ENCODE measurements at places on chromosomes 12 and 14. TPM values are rescaled to one million over a fixed set of nuclear protein-coding genes. Genes with fewer than 3 reads are reported as not detected.
A peak's percentile ranks its signal among the peaks of the same experiment; 100 is the strongest.

DTX1 gene
- total RNA-seq, result 9.0 TPM

SDS gene
- not detected for total RNA-seq

SLC5A8 gene
- total RNA-seq, result 1.7 TPM

HOXC4 gene
- 3.6 TPM for total RNA-seq

ASIC1 gene
- total RNA-seq, result 4.0 TPM

DNA sequence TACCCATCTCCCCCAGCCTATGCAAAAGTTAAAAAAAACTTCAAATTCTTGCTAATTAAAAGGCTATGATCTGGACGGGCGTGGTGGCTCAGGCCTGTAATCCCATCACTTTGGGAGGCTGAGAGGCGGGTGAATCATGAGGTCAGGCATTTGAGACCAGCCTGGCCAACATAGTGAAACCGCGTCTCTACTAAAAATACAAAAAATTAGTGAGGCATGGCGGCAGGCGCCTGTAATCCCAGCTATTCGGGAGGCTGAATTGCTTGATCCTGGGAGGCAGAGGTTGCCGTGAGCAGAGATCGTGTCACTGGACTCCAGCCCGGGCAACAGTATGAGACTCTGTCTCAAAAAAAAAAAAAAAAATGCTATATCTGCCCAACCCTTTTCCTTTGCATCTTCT is 925.4 kb downstream of the GALC start:
- no peak for DNase-seq

- no peak for DNase-seq
Measured at GRCh38 chr12:82479511-82479910, 121.2 kb downstream of the METTL25 start.

DNA sequence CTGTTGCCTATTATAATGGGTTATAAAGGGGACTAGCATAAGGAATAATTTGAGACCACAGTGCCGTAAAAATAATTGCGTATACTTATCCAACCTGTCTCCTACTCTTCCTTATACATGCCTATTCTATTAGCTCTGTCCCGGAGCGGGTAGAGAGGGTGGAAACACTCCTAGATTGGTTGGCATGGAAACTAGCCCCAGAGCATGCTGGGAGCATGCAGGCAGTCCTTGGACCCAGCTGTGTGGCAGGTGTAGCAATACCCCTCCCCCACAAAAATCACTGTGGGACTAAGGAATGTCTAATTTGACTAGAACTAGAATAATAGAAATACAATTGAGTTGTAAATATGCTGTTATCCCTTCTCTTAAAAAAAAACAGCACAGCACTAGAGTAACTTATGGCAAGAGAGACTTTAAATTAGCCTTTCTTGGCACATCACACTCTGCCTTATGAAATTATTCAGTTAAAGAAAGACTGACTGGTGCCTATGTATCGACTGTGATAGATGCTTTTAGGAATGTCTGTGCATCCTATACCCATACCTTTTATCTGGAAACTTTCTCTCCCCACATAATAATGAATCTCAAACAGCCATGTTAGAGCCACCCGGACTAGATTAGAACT is 244.0 kb upstream of the DAAM1 start:
- DNase-seq, result no peak

GRCh38 chr12:98653866-98654493 is 8.9 kb downstream of the APAF1 start:
- peak; percentile 45 for DNase-seq

GRCh38 chr14:96098309-96098998 is 59.3 kb downstream of the C14orf132 start:
- DNase-seq, result no peak

GRCh38 chr12:51247523-51248206 is 9.0 kb downstream of the DAZAP2 start:
- DNase-seq, result no peak

DNA sequence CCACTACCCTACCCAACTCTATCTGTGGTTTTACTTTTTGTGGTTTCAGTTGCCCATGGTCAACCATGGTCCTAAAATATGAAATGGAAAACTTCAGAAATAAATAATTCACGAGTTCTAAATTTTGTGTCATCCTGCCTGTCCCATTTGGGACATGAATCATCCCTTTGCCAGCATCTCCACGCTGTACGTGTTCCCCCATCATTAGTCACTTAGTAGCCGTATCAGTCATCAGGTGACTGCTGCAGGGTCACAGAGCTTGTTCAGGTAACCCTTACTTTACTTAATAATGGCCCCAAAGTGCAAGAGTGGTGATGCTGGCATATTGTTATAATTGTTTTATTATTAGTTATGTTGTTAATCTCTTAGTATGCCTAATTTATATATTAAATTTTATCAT is 209.9 kb downstream of the ITPR2 start:
- DNase-seq, result no peak

- DNase-seq, result no peak
Measured at GRCh38 chr12:47165934-47166333, 86.2 kb upstream of the AMIGO2 start.

- DNase-seq, result no peak
Measured at GRCh38 chr12:5742258-5742657, 202.8 kb downstream of the ANO2 start.

- no peak for DNase-seq
Measured at GRCh38 chr12:22477894-22478287, 66.5 kb downstream of the C2CD5 start.

DNA sequence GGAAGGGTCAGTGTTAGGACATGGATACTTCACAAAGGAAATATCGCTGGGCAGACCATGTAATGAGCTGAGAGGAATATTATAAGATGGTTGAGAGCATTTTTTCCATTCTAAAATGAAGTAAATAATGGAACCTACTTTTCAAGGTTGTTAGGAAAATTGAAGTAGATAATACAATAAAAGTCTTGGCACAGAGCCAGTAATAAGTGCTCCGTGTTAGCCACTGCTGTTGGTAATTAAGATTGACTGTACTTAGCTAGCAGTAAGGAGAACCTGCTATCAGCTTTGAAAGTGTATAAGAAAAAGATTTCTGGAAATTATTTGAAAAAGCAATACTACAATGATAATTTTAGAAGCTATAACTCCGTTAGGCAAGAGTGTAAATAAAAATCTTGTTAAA is 77.6 kb downstream of the SCAF11 start:
- DNase-seq, result no peak

- DNase-seq, result no peak
Measured at GRCh38 chr12:61397668-61398067, 862.5 kb upstream of the USP15 start.

DNA sequence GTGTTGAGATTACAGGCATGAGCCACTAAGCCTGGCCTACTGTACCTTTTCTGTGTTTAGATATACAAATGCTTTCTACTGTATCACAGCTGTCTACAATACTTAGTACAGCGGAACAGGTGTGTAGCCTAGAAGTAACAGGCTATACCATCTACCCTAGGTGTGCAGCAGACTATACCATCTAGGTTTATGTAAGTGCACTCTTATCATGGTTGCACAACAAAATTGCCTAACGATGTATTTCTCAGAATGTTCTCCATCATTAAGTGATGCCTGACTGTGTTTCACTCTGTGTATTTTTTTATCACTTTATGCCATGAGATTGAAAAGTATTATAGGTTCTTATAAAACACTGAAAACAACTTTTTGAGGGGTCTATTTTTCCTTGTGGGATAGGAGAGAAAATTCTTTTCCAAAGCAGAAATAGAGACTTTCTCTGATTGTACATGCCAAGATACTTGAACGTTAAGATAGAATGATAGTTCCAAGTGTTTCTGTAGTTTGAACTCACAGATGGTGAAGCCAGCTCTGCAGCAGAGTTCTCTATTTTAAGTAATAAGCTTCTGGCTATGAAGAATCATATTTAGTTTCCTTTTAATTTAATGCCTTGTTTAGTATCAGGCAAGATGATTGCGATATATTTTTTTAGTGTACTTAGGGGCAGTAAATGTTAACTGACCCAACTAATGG is 17.0 kb downstream of the TMPRSS12 start:
- DNase-seq, result no peak

GRCh38 chr12:51729331-51729730 is 119.2 kb downstream of the FIGNL2 start:
- no peak for DNase-seq

DNA sequence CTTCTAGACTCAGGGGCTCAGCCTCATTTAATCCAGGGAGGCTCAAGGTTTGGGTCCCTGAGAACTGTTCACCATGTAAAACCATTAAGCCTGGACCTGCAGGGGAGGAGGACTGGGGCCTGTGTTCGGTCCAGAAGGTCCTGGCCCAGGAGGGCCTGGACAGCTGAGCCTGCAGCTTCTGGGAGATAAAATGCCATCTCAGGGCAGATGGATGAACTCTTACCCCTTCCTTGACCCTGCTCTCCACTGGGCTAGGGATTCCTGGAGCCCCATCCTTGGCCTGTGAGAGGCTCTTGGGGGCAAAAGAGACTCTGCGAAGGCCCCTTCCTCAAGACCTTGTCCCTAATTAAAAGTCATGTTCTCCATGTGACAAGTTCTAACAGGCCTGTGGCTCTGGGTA is 51.2 kb downstream of the PRMT8 start:
- DNase-seq, result no peak

DNA sequence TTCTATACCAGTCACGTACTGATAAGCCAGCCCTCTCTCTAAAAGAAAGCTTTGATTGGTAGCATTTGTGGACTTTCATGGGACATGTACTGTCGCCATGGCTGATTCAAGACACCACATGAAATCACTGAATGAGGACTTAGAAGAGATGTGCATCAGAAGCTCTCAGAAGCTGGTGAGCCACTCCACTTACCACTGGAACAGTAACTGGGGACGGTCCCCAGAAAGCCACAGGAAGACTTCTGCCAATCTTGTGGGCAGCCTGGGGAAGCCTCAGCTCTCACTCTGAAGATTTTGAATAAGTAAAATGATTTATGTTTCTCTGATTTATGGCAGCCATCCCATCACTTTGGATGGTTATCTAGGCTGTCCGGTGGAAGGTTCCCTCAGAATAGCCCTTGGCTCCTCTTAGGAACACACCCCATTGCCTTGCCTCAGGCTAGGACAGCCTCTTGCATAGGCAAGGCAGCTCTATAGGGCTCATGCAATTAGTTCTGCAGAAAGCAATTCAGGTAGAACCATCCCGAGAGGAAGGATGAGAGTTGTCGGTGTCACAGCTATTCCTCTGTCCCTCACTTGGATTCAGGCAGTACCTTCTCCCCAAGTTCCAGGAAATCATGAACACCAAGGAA is 9.8 kb downstream of the DHRS1 start:
- DNase-seq, result no peak

- no peak for DNase-seq
Measured at GRCh38 chr14:69500096-69500495, 15.6 kb downstream of the PLEKHD1 start.

- DNase-seq, result no peak
Measured at GRCh38 chr12:115213118-115213517, 529.1 kb upstream of the TBX3 start.

DNA sequence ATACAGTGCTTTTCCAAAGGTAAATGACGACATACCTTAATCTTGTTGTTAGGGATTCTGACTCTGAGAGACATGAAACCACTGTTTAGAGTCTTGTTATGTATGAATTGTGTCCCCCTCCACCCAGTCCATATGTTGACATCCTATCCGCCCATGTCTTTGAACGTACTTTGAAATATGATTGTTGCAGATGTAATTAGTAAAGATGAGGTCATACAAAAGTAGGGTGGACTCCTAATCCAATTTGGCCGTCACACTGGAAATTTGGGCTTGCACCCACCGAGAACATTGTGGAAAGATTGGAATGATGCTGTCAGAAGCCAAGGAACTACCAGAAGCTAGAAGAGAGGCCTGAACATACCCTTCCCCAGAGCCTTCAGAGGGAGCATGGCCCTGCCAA is 62.2 kb downstream of the RGS6 start:
- DNase-seq, result no peak

DNA sequence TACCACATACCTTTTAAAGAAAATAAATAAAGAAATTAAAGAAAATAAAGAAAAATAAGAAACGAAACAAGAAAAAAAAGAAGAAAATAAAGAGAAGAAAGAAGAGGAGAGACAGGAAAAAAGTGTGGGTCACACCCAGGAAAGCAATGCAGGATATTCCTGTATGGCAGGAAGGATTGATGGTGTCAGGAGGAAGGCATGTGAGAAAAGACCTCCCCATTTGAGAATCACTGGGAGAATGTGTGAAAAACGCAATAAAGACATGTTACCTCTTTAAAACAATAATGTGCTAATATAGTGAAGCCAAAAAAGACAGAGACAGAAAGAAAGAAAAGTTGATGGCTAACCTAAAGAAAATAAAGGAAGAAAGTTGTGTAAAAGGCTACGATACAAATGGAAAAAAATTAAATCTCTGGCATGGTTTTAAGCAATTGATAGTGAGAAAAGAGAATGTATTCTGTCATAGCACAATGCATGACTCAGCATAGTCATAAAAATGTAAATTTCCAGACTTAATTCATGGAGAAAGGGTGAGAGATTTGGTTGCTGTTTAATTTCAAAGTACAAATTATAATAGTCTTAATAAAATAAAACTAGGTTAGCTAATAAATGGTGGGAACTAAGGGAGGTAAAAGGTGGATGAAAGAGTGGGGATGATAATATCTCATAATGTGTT is 24.3 kb upstream of the FOXG1 start:
- no peak for DNase-seq

DNA sequence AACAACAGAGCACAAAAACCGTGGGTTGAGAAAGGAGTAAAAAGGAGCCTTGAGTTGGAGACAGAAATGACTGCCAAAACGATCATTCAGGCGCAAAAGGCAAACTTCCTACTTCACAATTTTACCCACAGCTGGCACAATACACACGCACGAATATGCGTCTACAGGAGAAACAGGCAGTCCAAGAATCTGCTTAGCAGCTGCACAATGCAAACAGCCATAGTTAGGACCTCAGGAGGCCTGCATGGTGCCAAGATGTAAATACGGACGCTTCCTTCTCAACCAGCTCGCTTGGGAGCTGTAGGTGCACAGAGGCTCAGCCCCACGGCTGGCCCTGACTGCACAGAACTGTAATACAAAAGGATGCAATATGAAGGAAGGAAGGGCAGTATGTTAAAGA is 250.1 kb upstream of the CAND1 start:
- peak; percentile 4 for DNase-seq

- peak; percentile 82 for DNase-seq
Measured at GRCh38 chr12:75706786-75707605, 195.6 kb upstream of the KRR1 start.

DNA sequence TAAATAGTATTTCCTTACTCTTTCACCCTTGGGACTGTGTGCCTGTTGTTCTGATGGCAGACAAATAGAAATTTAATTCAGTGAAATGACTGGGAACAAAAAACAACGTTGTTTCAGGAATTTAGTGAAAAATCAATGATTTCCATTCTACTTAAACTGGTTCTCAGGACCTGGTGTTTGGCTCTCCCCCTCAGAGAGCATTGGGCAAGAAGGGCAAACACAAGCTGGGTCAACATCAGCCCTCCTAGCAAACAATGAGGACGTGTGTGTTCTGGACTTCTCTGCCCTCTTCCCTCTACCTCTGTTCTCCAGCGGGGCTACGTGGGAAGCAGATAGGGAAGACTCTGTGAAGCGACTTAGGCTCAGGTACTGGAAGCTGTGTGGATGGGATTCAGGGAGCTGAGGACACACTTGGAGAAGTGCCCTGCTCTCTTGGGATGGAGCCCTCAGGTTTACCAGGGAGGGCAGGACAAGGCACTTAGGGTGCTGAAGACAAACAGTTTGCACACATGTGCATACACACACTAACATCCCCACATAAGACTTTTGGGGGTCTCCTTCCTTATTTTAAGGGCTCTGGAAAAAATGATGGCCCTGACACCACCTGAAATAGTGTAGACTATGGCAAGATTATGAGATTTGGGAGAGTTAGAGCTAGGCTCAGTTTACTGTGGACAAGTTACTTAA is 7.6 kb upstream of the SERPINA1 start:
- DNase-seq, result no peak

GRCh38 chr14:88983755-88984154 is 159.3 kb downstream of the TTC8 start:
- DNase-seq, result no peak
